Renal cortex interstitium (tissue), 15 donors: ENCODE measurements at places on chromosomes 16 and 17.

DNA sequence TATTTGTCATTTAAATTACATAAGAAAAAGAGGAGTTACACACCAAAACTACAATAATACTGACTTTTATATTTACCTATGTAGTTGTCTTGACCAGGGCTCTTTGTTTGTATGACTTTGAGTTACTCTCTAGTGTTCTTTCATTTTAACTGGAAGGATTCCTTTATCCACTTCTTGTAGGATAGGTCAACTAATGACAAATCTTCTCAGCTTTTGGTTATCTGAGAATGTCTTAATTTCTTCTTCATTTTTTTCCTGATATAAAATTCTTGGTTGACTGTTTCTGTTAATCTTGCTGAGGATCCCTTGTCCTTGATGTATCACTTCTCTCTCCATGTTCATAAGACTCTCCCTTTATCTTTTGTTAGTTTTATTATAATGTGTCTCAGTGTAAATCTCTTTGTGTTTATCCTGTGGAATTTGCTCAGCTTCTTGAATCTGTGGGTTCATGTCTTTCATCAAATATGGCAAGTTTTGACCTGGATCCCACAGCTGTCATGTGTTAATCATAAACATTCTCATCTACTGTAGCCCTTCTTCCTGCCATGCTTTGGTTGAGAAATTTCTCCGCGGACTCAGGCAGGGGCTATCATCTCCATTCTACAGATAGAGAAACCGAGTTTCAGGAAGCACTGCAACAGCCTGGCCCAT, 5.4 kb downstream of the PRSS41 start:
- no peak for DNase-seq

- no peak for DNase-seq
Measured at GRCh38 chr17:38443356-38444031, 15.2 kb downstream of the ARHGAP23 start.

GRCh38 chr17:61537264-61537771, 53.7 kb downstream of the NACA2 start:
- DNase-seq: no peak

GRCh38 chr16:27426423-27427408, 24.7 kb downstream of the IL21R start:
- DNase-seq: no peak

- no peak for DNase-seq
Measured at GRCh38 chr16:52446080-52446479, 100.9 kb downstream of the TOX3 start.

GRCh38 chr16:5058476-5058875, 7.3 kb downstream of the C16orf89 start:
- DNase-seq: no peak

DNA sequence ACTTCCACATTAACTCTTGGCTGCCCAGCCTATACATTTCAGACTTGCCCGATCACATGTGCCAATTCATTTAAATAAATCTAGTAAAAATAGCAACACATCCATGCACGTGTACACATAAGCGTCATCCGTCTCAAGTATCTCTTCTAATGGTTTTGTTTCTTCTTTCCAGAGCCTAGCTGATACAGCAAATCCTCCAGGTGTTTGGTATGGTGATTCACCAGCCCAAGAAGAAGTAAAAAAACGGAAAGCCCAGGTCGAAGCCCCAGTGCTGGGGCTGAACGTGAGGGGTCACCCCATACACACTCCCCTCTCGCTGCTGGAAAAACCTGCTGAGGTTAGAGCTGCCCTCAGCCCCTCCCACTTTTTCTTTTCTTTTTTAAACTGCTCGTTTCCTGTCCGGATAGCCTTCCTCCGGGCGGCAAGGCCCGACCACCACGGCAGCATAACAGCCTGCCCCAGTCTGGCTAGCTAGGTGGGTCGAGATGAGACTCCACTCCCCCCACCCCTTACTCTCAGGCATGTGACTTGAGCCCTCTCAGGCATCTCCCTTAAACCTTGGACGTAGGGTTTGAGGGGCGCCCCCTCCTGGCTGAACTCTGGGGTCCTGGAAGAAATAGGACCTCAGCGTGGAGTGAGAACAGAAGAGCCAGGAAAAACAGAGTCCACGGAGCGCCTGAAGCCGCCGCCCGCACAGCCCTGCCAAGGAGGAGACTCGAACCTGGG, 13.9 kb upstream of the OR1F1 start:
- no peak for DNase-seq

DNA sequence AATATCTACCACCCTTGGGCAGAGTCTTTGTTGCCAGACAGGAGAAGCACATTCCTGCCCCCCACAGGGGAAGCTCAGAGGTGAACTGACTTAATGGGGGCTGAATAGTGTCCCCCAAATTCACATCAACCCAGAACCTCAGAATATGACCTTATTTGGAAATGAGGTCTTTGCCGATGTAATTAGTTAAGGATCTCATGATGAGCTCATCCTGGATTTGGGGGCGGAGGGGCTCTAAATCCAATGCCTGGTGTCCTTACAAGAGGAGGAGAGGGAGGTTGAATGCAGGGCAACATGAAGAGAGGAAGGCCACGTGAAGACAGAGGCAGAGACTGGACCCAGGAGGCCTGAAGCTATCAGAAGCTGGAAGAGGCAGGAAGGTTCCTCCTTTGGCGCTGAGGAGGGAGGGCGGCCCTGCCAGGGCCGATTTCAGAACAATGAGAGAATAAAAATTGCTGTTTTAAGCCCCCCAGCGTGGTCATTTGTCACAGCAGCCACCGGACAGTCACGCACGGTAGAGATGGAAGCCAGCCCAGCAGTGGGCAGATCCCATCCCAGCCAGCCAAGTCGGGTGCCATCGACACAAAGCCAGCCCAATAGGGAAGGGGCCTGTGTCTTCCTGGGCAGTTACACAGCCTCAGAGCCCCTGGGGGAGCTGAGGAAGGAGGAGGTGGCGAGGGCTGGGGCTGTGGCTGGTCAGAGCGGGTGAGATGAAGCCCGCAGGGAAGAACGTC, 21.3 kb downstream of the C16orf74 start:
- no peak for DNase-seq

DNA sequence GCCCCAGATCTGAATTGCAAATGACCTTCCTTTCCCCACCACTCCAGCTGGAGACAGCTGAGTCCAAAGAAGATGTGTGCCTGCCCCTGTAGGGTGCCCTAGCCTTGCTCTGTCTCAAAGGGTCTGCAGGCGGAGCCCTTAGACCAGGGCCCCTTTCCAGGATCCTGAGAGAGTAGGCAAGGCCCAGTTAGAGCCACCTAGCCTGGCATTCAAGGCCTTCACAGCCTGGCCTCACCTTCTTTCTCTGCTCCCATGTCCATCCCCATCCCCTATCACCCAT, 66.6 kb upstream of the LHX1 start:
- DNase-seq: no peak

DNA sequence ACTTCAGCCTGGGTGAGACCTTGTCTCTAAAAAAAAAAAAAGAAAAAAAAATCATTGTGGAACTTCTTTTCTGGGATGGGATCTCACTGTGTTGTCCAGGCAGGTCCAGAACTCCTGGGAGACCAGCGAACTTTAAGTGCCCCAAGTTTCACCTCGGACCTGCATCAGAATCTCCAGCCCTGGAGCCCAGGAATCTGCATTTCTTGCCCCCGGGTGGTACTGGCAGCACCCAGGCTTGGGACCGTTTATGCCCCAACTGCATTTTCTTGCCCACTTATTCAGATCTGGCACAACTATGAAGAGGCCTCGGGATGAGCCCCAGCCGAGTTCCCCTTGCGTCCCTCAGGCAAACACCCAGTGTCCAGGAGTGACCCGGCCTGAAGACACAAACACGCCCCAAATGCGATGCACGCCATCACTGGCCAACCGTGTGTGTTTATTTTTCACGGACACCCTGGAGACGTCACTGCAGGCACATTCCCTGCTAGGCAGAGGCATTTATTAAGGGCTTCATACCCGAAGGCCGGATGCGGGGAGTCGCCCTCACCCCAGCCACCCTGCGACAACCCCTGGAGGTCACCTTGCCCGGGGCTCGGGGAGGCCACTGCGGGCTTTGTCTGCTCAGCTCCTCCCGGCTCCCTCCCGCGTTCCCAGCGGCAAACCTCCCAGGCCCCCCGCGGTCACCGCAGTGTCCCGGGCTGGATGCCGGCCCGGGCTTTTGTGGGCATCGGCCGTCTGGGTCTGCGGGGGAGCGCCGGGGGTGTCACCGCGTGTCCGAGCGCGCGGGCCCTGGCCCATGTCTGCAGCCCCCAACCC, 684 bp upstream of the SPIRE2 start:
- DNase-seq: no peak

DNA sequence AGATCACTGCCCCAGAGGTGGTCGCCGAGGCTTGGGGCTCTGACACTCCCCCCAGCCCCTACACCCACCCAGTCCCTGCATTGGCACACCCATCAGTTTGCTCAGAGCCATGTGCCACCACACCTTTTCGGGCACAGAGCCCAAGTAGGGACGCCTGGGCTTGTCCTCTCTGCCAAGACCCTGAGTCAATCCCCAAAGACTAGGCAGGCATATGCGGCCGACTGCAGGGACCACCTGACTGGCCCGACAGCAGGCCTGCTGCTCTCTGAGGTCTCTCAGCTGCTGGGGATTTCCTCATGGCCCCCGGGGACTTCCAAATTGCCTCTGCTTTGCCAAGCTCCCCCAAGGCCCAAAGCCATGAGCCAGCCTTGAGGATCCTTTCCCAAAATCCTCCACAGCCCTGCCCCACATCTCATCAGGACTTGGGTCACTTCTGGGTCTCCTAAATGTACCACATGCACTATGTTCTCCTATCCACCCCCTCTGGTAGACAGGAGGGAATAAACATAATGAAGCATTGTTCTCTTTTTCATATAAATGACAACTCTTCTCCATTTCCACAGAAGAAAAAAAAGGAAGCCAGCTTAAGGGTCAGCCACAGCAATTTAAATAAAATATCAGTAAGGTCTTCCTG, 30.6 kb downstream of the MYO18A start:
- no peak for DNase-seq

DNA sequence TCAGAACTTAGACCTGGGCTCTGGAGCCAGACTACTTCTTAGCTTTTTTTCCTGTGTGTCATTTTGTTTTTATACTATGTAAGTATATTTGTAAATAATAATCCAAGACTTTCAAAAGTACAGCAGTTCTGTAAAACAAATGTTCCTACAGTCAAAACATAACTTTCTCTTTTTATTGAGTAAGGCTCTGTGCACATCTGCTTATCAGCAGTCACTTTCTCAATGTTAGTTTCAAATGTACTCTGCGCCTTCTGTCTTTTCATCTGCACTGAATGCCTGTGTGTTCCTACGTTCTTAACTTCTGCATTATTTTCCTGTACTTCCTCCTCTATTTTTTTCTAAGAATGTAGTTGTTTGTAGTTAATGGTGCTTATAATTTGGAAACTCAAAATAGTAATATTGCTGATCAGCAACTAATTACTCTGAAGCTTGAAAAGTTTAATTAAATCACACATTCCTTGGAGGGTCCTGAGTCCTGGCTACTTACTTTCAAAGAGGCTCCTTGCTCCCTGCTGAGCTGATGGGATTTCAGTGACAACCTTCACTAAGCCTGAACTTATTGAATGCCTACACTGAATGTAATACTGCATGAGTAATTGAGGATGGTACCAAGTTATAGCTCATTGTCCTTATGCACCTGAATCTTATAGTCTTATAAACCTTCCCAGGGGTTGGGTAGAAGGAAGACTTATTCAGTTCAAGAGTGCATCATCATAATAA, 329.9 kb downstream of the KCNJ2 start:
- no peak for DNase-seq

GRCh38 chr17:78391051-78391431, 12.6 kb downstream of the PGS1 start:
- no peak for DNase-seq

- DNase-seq: no peak
Measured at GRCh38 chr17:30236766-30237165, 1.3 kb upstream of the SLC6A4 start.

DNA sequence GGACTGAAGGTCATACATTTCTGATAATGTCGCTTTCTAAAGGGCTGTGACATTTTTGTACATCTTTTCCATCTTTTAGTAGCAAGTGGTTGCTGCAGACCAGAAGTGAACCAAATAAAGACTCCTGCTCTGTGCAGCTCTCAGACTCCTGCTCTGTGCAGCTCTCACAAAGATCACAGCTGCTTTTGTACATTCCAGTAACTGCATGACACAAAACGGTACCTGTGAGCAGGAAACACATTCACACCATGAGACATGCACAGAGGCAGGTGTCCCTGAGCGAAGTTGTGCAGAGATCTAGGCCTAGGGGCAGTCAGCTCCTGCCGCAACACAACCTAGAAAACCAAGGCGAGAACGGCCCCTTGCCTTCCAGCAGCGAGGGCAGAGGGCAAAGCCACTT, 67.5 kb downstream of the KLHDC4 start:
- DNase-seq: no peak

DNA sequence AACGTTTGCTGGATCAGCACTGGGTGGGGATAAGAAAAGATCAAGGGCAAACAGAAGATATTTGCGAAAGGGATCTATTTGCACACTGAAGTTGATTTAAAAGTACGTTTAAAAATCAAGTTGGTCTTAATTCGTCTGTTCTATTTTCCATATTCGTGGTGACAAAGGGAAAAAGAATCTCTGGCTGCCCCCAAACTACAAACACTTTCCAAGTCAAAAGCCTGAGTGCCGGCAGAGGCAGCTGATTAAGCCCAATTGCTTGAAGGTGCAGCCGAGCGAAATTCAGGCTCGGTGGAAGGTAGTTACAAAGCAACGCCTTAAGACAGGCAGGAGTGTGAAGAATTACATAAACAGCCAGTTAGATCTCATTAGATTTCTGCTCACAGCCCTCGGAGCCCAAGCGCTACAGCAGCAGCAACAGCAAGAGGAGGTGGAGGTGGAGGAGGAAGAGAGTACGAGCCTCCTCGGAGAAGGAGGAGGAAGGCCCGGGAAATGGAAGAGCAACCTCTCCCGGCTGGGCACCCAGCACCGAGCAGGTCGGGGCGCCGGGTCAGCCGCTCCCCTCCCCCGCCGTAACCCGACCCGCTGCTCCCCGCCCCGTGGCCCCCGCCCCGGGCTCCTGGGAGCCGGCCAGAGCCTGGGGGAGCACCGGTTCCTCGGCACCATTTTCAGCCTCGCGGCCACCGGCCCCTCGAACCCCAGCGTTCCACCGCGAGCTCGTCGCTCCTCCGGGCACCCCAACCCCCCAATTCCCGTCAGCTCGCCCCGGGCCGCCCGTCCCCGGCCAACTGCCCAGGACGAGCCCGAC, 890 bp downstream of the TOB1 start:
- peak; percentile 34 for DNase-seq
